ENCODE measurements at places on chromosomes 16 and 17. TPM values are rescaled to one million over a fixed set of nuclear protein-coding genes. Genes with fewer than 3 reads are reported as not detected.

FOXC2 gene
- total RNA-seq: 5.5 TPM

TBX2 gene
- total RNA-seq: 88.9 TPM

CD19 gene
- not detected for total RNA-seq

ITGAD gene
- not detected for total RNA-seq

PRCD gene
- 2.2 TPM for total RNA-seq

DNAH2 gene
- total RNA-seq: under 0.01 TPM

NUDT7 gene
- total RNA-seq: 11.1 TPM

SLC16A6 gene
- 0.50 TPM for total RNA-seq

PIPOX gene
- not detected for total RNA-seq

RNF222 gene
- not detected for total RNA-seq

GPRC5B gene
- 3.2 TPM for total RNA-seq

TPPP3 gene
- total RNA-seq: 0.15 TPM

CCL3 gene
- not detected for total RNA-seq

SYNRG gene
- total RNA-seq: 10.3 TPM

SGF29 gene
- total RNA-seq: 12.3 TPM

HASPIN gene
- 9.7 TPM for total RNA-seq

CCDC47 gene
- total RNA-seq: 22.6 TPM

AIPL1 gene
- not detected for total RNA-seq

NEURL4 gene
- 12.2 TPM for total RNA-seq

CDR2L gene
- 15.8 TPM for total RNA-seq

ZDHHC1 gene
- 4.6 TPM for total RNA-seq

TMEM186 gene
- total RNA-seq: 7.6 TPM

ADAD2 gene
- total RNA-seq: not detected

PCGF2 gene
- total RNA-seq: 2.9 TPM

CDH5 gene
- total RNA-seq: not detected

TMC7 gene
- total RNA-seq: 0.34 TPM

IST1 gene
- total RNA-seq: 77.2 TPM

MGAT5B gene
- total RNA-seq: 0.50 TPM

TGFB1I1 gene
- 136 TPM for total RNA-seq

MT1F gene
- not detected for total RNA-seq

CES5A gene
- not detected for total RNA-seq

SLC6A4 gene
- total RNA-seq: not detected

LPCAT2 gene
- 2.4 TPM for total RNA-seq

CDRT15 gene
- total RNA-seq: not detected

DLX3 gene
- total RNA-seq: not detected

PITPNM3 gene
- 0.67 TPM for total RNA-seq

TXNL4B gene
- 6.8 TPM for total RNA-seq

OR1A2 gene
- total RNA-seq: not detected

KRT27 gene
- not detected for total RNA-seq

CES4A gene
- total RNA-seq: 0.45 TPM

CCL8 gene
- not detected for total RNA-seq

NXPH3 gene
- not detected for total RNA-seq

DNAI2 gene
- not detected for total RNA-seq

TIMM22 gene
- total RNA-seq: 18.7 TPM

Data from bronchus fibroblast of lung (primary cell).